NCI-H2029 (cell line): ENCODE measurements at places on chromosomes 4 and X.

DNA sequence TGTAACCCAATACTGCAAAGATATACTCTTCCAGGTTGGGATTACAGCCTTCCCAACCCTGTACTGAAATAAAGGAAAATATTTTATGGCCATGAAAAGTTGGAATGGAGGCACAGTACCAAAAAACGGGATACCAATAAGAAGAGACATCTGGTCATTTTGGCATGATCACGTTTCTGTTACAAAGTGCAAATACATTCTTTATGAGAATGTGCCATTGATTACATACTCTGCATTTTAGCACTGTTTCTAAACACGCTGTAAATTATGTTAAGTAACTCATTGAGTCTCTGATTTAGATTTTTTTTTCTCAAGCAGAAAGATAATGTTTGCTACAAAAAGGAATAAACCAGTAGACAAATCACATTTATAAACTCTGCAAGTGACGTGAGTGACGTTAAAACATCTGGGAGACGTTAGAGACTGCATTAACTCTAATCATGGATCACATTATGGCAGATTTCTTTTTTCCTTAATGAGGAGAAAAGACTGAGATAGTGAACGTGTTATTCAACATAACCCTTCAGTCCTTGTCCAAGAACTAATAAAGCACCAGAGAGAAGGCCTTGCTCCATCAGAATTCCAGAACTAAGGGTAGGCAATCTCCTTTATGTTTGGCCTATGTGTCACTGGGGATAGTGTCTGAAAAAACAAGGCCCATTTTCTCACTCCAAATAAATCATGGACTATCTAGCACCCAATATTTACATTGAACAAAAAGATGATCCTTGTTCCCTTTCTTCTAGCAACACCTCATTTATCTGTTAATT, 31.0 kb downstream of the UNC5C start:
- DNase-seq: no peak

DNA sequence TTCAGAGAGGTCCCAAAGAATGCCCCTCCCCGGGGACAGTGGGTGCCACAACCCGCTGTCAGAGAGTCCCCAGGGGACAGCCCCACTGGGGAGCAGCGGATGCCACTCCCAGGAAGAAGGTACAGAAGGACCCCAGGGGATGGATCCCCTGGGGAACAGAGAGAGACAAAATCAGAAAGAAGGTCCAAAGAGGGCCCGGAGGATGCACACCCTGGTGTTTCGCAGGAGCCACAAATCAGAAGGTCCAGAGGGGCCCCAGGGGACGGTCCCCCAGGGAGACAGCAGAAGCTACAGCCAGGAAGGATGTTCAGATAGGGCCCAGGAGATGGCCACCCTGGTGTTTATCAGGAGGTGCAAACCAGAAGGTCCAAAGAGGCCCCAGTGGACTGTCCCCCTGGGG, 1.4 kb downstream of the TEX13D start:
- no peak for DNase-seq

- DNase-seq: peak; percentile 3
Measured at GRCh38 chrX:137929951-137930350, 364.0 kb downstream of the ZIC3 start.

DNA sequence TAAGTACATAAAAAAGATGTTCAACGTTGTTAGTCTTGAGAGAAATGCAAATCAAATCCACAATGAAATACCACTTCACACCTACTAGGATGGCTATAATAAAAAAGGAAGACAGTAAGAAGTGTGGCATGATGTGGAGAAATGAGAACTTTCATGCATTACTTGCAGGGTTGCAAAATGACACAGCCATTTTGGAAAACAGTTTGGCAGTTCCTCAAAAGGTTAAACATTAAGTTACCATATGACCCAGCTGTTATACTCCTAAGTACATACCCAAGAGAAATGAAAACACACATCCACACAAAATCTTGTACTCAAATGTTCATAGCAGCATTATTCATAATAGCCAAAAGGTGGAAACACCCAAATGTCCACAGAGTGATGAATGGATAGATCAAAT, 25.8 kb upstream of the LIMCH1 start:
- DNase-seq: no peak

DNA sequence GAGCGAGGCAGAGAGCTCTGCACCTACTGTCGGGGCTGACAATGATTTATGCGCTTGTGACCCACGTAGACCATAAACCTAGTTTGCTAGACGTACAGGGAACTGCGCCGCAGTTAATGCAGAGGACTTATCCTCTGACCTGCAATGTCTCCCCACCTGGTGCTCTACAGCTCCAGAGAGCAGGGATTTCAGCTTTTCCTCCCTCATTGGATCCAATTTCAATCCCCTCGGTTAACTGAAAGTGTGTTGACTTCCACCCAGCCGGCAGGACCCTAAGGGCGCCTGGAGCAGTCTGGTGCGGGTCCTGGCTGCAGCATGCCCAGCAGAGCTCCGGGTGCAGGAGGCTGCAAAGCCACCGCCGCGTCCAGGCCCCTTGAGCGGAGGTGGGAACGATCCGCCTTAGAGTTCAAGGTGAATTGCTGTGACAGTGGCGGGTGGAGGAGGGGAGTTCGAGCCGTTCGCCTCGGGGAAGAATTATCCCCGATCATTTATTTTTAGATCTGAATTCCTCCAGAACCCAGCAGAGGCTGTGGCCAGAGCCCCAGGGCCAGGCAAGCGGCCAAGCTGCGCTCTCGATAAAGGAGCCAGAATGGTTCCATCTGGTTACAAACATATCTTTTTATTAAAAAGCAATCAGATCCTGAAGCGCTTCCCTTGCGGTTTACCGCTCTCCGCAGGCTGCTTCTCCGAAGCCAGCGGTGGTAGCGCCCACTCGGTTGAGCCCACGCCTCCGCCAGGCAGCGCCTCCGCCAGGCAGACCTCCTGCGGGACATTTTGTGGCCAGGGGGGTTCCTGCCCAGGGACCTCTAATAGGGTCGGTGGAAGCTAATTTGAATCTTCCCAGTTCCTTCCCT, 66.0 kb downstream of the FBXO8 start:
- DNase-seq: no peak

- no peak for DNase-seq
Measured at GRCh38 chr4:14602206-14602605, 400.1 kb upstream of the CPEB2 start.

GRCh38 chrX:136671006-136671610, 23.1 kb downstream of the CD40LG start:
- no peak for DNase-seq

GRCh38 chr4:138728566-138728965, 287.0 kb upstream of the NOCT start:
- no peak for DNase-seq

- DNase-seq: no peak
Measured at GRCh38 chr4:112128452-112128851, 16.8 kb upstream of the FAM241A start.

DNA sequence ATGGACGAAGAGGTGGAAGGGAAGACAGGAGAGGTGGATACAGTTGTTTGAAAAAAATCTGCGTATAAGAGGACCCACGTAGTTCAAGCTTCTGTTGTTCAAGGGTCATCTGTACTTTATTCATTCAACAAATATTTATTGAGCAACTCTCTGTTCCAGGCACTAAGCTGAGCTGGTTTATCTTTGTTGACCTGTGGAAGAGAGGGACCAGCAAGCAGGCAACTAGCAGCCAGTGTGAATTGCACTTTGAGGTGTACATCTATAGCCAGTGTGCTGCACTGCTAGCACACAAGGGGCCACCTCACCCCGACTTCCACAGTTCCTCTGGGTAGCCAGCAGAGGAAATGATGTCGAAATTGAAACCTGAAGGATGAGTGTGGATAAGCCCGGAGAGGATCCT, 191.4 kb downstream of the SOWAHB start:
- no peak for DNase-seq

GRCh38 chr4:174538876-174539250, 16.6 kb upstream of the HPGD start:
- DNase-seq: no peak

DNA sequence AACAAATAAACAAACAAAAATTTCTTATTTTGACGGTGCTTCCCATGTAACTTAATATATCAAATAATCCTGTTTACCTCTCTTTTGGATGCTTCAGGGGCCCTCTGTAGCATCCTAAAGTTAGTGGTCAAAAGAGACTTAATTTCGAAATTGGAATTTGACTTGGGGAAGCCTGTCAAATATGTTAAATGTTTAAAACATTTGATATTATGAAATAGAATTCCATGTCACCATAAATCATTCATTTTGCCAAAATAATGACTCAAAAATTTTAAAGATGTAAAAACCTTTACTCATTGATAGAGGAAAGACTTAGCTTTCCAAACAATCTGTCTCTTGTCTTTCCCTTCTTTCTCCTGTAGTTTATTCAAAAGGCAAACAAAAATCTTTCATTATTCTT, 20.6 kb upstream of the TEX13A start:
- no peak for DNase-seq

DNA sequence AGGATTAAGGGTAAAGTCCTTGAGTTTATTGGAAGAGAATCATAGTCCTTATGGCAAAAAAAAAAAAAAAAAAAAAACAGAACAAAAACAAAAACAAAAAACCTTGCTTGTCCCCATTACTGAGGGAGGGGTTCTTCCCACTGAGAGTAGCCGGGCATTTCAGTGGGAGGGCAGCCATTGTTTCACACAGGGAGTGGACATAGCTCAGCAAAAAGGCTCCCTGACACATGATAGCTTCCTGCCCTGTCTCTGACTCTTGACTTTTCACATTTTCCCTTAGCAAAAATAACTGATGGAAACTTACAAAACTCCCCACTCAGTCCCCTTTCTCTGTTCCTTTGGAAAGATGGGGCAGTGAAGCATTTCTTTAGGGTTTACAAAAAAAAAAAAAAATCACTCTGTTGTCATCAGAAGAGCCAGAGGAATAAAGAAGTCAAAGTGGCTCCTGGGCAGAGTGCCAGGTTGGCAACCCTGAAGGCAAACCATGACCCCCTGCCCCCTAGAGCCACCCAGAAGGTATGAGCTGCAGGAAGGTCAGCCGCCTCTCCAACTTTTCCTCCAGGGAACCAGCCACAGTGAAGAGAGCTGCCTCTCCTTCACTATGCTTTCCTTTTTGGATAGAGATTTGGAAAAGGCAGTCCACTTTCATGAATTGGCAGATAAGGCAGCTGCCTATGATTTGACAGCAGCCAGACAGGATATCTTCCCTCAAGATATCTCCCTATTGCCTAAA, 170.6 kb downstream of the KDR start:
- DNase-seq: no peak

DNA sequence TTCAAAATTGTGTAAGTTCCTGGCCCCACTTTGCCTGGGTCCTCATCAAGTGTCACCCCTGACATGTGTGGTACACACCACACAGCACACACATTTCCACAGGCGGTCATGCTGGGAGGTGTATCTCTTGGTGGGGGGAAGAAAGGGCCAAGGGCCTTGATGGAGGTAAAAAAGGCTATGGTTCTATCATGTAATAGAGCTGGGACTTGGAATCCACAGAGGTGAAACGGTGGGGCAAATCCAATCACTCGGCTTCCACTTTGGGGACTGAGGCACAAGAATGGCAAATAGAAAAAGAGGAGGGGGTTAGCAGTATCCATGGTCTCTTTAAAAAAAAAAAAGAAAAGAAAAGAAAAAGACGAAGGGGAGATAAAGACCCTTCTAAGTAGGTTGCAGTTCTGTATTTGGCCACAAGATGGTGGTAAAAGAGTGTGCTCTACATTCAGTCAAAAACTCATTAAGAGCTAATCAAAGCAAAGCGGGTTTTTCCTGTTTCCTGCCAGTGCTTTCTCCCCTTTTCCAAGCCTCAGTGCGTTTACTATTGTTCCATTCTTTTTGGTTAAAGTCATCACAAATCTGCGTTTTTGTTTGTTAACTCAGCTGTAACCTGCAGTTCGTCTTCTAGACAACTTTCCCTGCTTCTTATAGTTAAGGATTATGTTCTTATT, 37.0 kb upstream of the ATP6AP2 start:
- DNase-seq: peak; percentile 56

DNA sequence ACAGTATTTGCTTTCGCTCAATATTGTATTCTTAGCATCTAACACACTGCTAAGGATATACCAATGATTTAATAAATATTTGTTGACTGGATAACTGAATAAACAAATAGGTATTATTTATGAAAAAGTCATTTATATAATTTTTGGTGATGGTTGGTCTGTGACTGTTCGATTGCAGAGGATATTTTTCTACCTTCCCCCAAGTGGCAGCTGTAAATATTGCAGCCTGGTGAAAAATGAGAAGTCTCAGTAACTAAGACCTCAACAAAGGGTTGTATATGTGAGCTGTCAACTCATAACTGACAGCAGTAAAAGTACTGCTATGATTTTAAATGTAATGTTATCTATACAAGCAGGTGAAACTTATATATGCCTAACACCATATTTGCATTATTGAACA, 36.0 kb downstream of the HTR2C start:
- no peak for DNase-seq
